ENCODE measurements at places on chromosomes 7 and 10.
A peak's percentile ranks its signal among the peaks of the same experiment; 100 is the strongest.

DNA sequence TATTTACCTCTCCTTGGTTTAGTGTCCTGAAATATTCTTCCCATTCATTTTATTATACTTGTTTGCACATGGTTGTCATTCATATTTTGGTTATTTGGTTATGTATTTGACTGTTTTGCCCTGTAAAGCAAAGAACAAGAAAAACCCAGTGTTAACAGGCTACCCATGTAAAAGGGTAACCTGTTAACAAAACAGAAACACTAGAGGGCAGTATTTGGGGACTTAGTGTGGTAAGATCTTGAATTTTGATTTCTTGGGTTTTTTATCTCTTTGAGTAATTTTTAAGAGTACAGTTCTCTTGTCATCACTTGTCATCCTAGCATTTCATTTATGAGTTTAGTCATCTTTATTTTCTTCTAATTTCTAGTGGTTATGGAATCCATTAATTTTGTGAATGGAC is 51.3 kb downstream of the POLL start:
- DNase-seq: peak; percentile 13

DNA sequence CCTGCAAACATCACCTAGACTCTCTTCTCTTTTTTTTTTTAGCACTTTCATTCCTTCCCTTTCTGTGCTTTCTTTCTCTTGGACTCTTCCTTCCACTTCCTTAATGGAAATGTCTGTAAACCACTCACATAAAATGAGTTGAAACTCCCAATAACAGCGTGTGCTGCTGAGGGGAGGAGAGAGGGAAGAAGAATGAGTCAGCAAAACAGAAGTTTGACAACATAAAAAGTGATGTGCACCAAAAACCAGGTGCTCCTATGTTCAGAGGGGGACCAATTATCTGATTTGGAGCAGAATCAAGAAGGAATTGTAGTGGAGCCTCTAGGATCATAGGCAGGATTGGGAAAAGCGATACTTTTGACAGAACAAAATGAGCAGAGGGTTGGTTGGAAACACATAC is 712.1 kb upstream of the IGFBP3 start:
- DNase-seq: no peak

DNA sequence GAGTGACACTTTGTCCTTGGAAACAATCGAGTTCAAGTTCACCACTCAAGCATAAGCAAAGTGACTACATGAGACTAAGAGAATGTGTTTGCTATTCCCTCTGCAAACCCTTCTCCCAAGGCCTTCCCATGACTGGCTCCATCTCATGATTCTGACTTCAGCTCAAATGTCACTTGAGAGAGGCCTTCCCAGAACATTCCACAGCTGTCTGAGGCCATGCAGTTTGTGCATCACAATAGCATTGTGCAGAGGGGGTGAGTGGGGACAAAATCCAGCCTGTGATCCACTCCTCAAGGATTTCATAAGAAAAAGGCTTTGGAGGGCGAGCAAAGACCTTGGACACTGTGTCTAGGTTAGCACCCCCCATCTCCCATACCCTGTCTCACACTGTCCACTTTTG is 6.9 kb upstream of the LRMDA start:
- DNase-seq: no peak

DNA sequence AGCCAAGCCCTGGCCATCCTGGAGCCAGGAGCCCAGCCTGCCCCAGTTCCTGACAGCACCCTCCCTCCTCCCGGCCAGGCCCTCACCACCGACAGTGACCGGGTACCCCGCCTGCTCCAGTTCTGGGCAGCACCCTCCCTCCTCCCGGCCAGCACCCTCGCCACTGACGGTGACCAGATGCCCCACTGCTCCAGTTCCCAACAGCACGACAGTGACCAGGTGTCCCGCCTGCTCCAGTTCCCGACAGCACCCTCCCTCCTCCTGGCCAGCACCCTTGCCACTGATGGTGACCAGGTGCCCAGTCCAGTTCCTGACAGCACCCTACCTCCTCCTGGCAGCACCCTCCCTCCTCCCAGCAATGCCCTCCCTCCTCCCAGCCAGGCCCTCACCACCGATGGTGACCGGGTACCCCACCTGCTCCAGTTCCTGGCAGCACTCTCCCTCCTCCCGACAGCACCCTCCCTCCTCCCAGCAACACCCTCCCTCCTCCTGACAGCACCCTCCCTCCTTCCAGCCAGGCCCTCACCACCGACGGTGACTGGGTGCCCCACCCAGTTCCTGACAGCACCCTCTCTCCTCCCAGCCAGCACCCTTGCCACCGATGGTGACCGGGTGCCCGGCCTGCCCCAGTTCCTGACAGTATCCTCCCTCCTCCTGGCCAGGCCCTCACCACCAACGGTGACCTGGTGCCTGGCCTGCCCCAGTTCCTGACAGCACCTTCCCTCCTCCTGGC is 40.3 kb downstream of the VIPR2 start:
- DNase-seq: no peak

DNA sequence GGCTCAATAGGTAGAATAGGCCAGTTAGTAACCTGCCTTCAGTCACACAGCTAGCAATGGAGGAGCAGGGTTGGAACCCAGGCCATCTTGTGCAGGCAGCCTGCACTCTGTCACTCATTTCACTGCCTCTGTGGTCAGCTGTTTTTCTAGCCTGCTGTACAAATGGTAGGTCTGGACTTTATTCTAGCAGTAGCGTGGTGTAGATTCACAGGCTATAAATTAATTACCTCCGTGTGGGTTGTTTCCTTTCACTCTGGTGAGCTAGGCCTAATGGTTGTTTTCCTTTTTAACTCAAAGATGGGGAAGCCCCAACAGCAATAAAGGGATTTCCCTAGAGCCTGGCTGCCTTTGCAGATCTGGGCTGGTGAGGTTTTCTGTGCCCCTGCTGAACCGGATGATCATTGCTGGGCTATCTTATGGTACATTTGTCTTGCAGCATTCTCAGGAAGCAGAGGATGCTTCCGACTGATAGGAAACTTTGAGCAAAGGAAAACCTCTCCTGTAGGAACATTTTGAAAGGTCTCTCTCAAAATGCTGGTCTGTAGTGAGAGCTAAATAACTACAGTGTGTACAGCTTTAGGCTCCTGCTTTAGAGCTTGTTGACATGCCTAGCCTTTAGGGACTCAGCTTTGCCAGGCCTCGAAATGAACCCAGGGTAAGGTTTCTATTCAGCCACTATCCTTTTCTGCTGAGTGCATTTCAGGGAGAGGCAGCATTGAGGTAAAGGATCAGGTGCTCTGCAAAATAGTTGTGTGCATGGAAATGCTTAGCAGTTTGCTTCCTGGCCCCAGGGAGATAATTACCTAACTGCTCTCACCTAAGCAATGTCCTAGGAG is 157.4 kb downstream of the ST7 start:
- DNase-seq: no peak

DNA sequence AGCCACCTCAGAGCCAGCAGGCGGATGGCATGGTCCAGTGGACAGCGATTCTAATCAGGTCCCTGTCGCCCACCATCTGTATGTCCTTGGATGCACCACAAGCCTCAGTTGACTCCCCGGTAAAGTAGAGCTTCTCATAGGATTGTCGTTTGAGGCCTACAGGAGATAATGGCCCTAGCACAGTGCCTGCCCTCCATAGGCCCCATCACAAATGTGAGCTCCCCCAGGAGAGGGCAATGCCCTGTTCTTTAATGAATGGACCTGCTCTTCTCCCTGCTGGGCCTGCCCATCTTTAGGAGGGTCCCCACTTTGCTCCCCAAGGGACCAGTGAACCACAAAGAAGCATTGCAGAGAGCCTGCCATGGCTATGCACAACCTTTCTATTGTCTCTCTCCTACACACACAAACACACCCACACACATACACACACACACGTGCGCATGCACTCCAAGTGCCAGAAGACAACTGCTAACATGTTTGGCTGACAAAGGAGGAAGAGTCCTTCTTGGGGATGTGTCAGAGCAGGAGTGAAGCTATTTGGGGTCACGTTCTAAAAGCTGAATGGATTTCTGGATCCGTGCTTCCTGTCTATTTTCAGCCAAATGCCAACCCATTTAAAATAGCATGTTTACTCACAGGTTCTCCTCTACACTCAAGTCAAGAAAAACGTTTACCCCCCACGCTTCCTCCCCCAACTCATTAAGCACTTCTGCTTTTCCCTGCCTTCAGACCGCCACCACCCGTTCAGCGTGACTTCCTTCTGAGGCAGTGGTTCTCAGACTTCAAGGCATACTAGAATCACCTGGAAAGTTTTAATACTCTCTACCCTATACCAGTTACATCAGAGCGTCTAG is 196.1 kb downstream of the GRID1 start:
- no peak for DNase-seq

DNA sequence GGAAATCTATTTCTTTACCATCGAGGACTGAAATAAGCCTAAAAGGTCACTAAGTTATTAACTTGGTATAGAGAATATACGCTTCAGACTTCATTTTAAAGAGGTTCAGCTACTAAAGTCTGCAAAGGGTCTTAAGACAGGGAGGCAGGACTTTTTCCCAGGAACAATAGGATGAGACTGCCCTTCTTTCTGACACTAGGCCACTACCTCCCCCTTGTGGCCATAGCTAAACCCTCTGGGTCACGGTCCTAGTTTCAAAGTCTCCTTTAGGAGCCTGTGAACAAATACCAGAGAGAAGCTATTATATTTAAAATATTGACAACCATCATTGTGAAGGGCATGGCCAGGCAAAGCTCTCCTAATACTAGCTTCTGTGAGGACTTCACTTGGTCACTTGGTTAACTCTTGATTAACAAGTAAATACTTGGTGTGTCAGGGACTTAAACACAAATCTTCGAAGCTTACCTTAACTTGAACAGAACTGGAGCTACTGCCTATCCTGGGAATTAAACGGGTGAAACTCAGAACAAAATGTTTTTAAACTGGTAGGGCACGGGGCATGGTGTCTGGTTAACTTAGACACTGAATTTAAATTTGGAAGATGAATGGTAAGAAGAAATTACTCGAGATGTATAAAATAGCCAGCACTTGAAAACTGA is 75.6 kb downstream of the CCDC6 start:
- no peak for DNase-seq

DNA sequence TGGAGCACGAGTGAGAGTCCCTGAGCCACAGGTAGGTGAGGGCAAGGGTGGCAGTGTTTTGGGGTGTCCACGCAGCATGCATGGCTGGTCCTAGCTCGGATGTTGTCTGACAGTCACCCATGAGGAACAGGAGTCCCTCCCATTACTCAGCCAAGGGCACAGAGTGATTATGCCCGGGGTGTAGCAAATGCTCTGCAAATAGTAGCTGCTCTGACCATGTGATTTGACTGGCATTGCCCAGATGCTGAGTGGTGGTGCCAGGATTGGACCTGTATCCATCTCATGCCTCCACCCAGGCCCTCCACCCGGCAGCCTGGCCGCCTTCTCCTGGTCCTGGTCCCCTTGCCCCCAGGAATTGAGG is 150.8 kb downstream of the GRK5 start:
- no peak for DNase-seq

DNA sequence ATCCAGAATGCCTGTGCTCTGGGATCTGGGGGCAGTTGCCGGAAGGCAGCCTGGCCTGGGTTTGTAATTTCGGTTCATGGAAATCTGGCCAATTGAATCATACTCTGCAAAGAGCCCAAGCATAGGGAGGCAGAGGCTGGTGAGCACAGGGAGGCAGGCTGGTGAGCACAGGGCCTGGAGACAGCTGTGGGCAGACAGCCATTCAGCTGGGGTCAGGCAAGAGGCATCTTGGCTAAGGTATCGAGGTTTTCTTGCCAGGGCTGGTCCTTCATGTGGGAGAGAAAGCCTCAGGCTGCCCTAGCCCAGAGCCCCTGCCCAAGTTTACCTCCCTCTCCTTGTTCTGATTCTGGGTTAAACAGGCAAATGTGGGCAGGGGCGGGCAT is 63.7 kb upstream of the BAIAP2L1 start:
- DNase-seq: no peak

- DNase-seq: no peak
Observed at GRCh38 chr10:69996611-69997010, 56.0 kb upstream of the MACROH2A2 start.

GRCh38 chr10:6024334-6024682 is 37.9 kb downstream of the IL2RA start:
- DNase-seq: no peak

- DNase-seq: no peak
Observed at GRCh38 chr7:8190119-8190895, 71.7 kb downstream of the ICA1 start.

- no peak for DNase-seq
Observed at GRCh38 chr10:63331586-63331985, 134.2 kb downstream of the JMJD1C start.

DNA sequence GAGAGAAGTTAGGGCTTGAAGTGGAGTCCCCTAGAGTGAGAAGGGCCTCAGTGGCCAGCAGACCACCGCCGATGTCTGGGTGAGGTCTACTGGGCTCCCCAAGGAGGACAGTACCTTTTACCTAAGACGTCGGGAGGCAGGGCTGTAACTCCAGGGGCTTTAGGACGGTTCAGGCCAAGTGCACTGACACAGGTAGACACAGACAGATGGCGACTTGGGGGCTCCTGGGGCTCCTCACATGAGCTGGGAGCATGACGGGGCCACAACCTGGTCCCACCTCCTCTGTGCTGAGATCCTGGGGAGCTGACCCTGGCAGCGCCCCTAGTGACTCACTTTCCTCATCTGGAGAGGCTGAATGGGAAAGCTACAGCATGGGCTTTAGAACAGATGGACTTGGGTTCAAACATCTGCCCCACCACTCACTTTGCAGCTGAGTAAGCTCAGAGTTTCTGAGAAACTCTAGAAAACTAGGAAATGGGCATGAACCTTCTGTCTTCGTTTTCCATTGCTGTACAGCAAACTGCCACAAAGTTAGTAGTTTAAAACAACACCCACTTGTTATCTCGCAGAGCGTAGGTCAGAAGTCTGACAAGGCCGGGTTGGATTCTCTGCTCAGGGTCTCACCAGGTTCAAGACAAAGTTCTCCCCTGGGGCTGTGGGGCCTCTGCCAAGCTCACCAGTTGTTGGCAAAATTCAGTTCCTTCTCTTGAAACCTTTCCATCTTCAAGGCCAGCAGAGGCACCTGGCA is 4.7 kb upstream of the COMTD1 start:
- no peak for DNase-seq

- DNase-seq: no peak
Observed at GRCh38 chr7:44063894-44064651, 1.3 kb downstream of the PGAM2 start.

DNA sequence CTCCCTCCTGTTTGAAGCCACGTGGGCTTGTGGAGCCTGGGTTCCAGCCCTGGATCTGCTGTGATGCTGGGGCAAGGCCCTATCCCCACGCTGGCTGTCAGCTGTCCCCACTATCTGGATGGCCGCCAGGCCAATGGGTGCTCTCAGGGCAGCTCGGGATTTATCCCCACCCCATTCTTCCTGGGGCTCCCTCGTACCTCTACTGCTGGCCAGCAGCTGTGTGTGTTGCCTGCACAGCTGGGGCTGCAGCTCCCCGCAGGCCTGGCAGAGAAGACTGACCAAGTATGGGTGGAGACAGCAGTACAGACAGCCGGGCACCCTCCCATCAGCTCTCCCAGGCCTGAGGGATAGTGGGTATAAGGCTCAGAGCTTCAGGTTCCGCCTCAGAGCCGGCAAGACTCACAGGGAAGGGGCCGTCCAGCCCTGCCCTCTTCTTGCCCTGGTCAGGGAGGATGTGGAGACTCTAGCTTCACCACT is 13.6 kb downstream of the CLIP2 start:
- DNase-seq: no peak

- no peak for DNase-seq
Observed at GRCh38 chr10:125221716-125222115, 61.4 kb upstream of the CTBP2 start.

GRCh38 chr7:64633401-64633800 is 32.5 kb upstream of the ZNF107 start:
- no peak for DNase-seq
